ENCODE measurements at places on chromosomes 5 and 9. TPM values are rescaled to one million over a fixed set of nuclear protein-coding genes. Genes with fewer than 3 reads are reported as not detected.

Gene CCDC180
- 10.0 TPM for total RNA-seq

Gene BAAT
- total RNA-seq = not detected

Gene ELL2
- total RNA-seq = 30.2 TPM

Gene DAB2IP
- 16.8 TPM for total RNA-seq

Gene ANKRD55
- not detected for total RNA-seq

Gene LCN2
- 1.9 TPM for total RNA-seq

Gene ADAMTSL1
- 42.3 TPM for total RNA-seq

Gene AIF1L
- total RNA-seq = 20.6 TPM

Gene SLC22A4
- 2.2 TPM for total RNA-seq

Gene FOXD4
- not detected for total RNA-seq

Gene FAM153A
- not detected for total RNA-seq

Gene CDKN2A
- total RNA-seq = 0.85 TPM

Gene FBP1
- total RNA-seq = 13.6 TPM

Gene EGFLAM
- total RNA-seq = 17.4 TPM

GRCh38 chr9:96738147-96739027 is 39.5 kb downstream of the ZNF510 start:
- no peak for DNase-seq

DNA sequence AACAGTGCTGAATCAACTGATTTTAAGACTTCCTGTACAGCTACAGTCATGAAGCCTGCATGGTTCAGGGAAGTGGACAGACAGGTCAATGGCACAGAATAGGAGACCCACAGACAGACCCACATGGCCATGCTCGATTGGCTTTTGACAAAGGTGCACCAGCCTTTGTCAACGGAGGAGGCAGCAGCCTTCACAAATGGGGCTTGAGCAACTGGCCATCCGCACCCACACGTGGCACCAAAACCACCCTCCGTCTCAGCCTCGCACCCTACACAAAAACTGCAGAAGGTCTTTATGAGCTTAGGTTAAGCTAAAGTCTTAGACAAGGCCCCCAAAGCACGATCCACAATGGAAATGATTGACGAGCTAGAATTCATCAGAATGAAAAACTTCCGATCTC is 59.5 kb upstream of the UBAC1 start:
- no peak for DNase-seq

GRCh38 chr9:98031935-98032334 is 24.6 kb upstream of the NANS start:
- no peak for DNase-seq

DNA sequence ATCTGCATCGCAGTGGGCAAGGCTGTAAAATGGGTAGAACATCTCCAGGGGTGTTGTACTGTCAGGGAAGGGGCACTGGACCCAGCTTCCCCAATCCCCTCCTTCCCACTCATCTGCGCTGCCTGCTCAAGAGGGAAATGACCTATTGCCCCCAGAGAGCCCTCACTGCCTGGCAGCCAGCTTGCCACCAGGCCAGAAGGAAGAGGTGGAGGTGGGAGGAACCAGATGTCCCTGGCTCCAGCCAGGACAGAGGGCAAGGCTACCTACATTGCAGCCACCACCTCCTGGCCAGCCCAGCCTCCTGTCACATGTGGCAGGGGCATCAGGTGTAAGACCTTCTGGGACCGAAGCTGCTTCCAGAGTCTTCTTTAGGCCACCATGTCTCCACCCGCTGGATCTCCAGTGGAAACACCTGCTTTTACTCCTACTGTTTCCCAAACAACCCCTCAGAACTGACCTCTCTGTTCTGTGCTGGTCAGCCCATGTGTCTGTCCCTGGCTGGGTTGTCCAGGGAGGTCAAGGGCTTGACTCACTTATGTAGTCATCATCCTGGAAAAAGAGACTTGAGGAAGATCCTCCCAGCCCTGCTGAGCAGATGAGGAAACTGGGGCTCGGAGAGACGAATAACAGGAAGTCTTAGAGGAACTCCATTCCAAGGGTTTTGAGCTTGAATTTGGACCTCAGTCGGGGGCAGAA is 42.3 kb downstream of the JADE2 start:
- no peak for DNase-seq

- DNase-seq = peak; percentile 23
Observed at GRCh38 chr9:97803167-97804058, 49.6 kb upstream of the FOXE1 start.

DNA sequence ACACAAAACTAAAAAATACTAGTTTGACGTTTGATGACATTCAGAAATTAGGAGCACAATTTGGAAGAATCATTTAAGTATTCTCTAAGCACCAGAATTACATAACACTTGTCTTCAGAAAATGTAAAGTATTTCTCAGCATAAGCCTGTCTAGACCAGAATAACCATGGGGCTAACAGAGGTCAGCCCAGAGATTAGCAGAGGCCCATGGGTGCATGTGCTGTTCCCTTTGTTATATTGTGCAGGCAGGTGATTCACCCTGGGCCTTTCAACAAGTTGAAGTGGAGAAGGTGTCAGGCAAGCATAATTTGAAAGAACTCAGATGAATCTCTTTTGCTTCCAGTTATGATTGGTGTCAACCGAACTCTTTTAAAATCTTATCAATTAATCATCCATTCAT is 227.9 kb downstream of the LURAP1L start:
- DNase-seq = no peak

- no peak for DNase-seq
Observed at GRCh38 chr5:56670916-56671315, 144.4 kb upstream of the MAP3K1 start.

DNA sequence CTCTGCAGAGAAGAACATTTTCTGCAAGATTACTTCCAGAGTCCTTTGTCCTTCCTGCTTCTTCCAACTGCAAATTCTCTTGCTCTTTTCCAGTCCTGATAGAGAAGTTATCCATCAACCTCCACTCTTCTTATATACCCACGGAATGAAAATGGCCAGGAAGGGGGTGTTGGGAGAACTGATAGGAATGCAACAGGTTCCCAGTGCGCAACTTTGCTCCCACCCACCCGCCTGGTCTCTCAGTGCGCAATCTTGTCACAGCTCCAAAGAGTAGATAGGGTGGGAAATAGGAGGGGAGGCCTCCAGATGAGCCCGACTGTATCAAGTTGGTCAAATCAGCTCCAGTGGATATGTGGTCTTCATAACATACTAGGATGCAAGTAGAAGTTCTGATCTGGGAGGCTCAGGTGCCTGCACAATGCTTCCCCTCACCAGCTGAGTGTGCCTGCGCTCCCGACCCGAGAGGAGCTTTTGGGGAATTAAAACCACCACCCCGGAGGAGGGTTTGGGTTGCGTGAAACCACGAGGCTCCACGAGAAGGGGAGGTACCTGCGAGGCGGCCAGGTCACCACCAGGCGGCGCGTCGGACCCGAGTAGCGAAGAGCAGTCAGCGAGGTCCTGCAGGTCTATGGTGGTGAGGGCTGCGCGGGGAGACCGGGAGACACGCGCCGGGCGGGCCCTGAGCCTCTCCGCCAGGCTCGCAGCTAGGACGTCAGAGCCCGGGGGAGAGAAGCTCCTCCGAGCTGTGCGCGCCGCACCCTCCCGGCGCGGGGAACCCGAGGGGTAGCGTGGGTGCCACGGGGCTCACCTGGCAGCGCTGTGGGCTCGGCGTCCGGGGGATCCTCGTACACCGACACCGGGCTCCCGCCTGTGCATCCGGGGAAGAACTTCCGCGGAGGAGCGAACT is 835 bp downstream of the MCIDAS start:
- DNase-seq = no peak

- DNase-seq = no peak
Observed at GRCh38 chr5:8081179-8081578, 212.2 kb downstream of the MTRR start.

DNA sequence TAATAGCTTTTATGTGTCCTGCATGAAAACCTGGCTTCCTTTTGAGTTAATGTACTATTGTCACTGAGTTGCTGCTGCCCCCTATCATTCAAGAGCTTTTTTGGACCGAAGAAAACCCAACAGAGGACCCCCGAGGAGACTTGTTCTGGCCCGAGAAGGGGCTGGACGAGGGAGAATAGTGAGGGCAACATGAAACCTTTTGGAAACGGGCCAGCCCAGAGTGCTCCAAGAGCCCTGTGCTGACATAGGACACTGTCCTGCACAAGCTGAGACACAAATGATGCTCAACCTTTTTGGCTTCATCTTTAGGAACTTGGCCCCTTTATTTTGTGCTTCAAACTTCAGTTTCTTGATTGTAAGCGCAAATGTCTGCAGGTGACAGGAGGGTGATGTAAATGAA is 4.0 kb upstream of the GADD45G start:
- no peak for DNase-seq

- DNase-seq = no peak
Observed at GRCh38 chr9:95506428-95506677, 10.4 kb downstream of the PTCH1 start.

GRCh38 chr9:120861935-120862334 is 15.1 kb downstream of the PHF19 start:
- no peak for DNase-seq

DNA sequence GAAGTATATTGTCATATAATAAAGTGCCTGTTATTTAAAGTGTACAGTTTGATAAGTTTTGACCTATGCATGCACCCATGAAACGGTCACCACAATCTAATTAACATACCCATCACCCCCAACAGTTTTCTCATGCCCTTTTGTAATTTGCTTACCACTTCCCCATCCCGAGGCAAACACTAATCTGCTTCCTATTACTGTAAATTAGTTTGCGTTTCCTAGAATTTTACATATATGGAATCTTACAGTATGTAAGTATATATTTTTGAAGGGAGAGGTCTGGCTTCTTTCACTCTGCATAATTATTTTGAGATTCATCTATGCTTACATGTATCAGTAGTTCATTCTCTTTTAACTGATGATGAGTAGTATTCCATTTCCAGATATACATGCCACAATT is 56.5 kb downstream of the AMBP start:
- no peak for DNase-seq

DNA sequence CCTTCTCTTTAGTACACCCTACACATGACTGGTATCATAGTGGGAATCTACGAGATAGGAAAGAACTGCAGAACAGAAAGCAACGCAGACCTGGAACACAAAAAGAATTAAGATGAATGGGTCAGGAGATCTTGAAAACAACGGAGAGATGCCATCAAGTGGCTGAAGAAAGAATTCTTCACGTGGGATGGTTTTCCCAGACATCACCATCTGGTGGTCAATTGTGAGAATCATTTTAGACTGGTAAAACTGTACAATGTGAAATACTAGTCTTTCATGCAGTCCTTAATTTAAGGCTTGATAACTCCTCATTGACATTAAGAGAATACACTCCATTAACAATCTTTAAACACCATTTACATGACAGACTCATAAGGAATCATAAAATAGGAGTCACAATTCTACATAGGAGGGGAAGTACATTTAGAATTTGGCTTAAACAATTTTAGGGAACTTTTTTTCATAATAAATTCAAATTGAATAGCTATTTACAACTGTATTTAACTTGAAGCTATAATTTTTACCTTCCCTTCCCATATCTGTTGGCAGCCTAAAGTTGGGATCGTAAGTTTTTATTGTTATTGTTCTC is 128.4 kb upstream of the TRPM3 start:
- DNase-seq = peak; percentile 49

DNA sequence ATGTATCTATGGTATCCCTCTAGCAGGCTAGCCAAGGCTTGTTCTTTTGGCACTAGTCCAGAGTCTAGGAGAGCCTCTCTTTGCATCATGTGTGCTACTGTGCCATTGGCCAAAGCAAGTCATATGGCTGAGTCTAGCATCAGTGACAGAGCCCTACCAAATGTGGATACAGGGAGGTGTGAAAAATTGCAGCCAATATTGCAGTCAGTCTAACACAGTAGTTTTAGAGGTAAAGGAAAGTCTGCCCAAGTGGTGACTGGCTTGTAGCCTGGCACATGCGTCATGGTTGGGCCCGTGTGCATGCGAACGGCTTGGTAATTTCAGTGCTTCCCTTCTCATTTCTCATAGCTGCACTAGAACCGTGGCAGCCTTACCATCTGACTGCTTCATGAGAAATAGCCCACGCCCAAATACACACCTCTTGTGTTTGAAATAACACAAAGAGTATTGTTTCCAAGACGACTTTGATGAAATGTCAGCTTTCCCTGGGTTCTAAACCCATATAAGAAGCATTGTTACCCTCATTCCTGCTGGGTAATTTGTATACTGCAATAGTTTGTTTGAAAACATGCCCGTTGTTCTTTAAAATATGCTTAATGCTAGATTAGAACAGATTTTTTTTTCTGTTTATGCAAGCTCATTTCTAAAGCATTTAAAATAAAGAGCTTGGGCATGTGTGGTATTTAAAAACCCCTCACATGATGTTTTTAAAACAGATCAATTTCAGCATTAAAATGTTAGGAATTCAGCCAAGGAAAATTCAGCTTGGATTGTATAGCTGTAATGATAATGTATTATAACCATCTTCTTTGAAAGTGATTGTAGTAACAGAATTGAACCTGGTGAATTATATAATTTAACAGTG is 113.2 kb downstream of the TLE4 start:
- DNase-seq = no peak

- no peak for DNase-seq
Observed at GRCh38 chr9:22813529-22813928, 366.9 kb downstream of the DMRTA1 start.

- DNase-seq = no peak
Observed at GRCh38 chr5:5156471-5157082, 16.4 kb downstream of the ADAMTS16 start.

DNA sequence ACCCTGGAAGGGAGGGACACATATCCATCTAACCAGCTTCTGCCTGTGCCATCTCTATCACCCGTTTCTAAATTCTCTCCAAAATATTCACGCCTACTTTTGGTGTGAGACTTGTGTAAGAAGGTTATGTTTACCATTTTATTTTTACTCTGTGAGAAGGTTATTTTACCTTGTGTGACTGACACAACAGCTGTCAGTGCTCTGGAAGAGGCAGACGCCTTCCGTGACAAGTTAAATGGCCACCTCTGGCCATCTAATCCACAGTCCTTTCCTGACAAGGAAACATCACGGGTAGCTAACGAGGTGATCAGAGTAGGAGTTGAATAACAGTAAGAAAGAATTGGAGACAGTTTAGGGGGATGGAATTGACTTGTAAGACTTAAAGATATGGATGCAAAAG is 443.8 kb upstream of the PIK3R1 start:
- no peak for DNase-seq

- no peak for DNase-seq
Observed at GRCh38 chr9:106467113-106467864, 395.7 kb upstream of the ZNF462 start.

DNA sequence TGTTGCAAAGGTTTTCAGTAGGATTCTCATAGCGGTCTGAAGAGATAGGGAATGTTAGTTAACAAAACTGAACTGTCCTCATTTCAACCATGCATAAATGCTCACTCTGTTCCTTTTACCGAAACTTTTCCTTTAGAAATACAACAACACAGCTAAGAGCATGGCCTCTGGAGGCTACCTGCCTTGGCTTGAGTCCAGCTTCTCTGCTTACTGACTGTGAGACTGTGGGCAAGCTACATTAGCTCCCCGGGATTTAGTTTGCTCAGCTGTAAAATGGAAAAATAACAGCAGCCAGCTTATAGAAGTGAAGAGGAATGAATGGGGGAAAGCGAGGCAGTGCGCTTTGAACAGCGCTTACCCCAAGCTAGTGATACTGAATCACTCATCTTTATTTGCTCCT is 507.9 kb upstream of the DAP start:
- no peak for DNase-seq

- no peak for DNase-seq
Observed at GRCh38 chr9:18989865-18990264, 43.1 kb downstream of the SAXO1 start.

Measured in urinary bladder (tissue), 4 donors.